Fibroblast of mammary gland (primary cell): ENCODE measurements at places on chromosomes 7 and 10.
A peak's percentile ranks its signal among the peaks of the same experiment; 100 is the strongest.

- peak; percentile 57 for DNase-seq
These were observed 61.8 kb downstream of the RASGEF1A start for GRCh38 chr10:43204943-43205671.

DNA sequence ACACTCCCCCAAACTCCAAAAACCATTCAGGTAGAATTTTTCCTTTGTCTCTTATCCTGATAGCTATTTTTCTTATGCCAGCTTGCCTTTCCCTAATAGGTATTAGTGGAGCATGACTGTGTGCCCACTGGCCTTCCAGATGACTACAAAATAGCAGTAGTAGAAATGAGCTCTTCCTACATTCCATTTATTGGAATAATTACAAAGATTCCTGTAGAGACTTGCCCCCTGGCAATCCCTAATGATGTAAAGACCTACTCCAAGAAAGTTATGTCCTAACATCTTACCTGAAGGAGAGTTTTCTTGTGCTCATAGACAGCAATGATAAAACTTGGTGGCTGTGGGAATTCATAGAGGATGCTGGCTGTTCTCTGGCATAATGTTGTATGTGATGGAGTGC, 501.8 kb downstream of the GATA3 start:
- no peak for DNase-seq

- peak; percentile 59 for DNase-seq
These were observed 918 bp downstream of the NET1 start for GRCh38 chr10:5413012-5413938.

- DNase-seq = no peak
These were observed 5.7 kb upstream of the GNAI1 start for GRCh38 chr7:80128918-80129317.

DNA sequence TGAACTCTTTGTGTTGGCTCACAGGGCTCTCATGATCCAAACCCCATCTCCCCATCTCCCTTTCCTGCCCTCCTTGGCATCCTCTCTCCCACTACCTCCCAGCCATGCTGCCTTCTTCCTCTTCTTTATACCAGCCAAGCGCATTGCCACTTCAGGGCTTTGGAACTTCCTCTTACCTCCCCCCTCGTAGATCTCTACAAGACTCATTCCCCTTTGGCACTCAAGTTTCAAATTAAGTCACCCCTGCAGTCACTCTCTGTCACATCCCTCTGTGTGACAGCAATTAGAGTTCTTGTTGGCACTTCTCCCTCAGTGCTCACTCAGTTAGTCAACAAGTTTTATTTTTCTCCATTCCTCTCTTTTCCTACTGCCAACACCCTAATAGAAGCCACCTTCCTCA, 20.8 kb upstream of the NRP1 start:
- DNase-seq = no peak

GRCh38 chr7:27159266-27160144, 3.0 kb upstream of the HOXA7 start:
- peak; percentile 15 for DNase-seq

GRCh38 chr7:28802450-28802849, 155.7 kb downstream of the TRIL start:
- DNase-seq = no peak

DNA sequence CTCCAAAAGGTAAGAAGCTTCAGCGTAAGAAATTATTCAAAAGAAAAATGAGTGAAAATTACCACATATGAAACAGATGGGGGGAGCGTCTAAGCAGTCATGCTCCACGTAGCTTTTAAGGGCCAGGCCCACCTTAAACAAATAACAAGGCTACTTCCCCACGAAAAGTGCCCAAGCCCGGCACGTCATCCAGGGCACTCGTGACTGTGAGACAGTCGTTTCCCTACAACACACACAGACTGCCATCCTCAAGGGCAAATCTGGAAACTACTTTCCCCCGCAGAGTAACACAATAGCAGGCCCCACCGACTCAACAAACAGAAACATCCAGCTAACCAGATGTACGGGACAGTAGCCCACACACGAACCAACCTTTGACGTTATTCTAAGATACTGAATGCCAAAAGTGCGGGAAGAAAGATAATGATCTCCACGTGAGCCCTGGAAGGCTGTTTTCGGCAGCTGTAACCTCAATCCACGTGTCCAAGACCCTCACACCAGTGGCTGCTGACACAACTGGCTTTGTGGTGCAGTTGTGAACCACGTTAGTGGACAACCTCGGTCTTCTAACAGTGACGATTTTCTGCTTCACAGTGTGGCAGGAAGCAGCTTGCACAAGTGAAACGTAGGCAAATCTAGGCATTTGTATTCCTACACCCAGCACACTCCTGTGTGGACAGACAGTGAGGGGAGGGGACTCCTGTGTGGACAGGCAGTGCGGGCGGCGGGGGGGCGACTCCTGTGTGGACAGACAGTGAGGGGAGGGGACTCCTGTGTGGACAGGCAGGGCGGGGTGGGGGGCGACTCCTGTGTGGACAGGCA, 251.7 kb downstream of the ZMYND11 start:
- DNase-seq = no peak

DNA sequence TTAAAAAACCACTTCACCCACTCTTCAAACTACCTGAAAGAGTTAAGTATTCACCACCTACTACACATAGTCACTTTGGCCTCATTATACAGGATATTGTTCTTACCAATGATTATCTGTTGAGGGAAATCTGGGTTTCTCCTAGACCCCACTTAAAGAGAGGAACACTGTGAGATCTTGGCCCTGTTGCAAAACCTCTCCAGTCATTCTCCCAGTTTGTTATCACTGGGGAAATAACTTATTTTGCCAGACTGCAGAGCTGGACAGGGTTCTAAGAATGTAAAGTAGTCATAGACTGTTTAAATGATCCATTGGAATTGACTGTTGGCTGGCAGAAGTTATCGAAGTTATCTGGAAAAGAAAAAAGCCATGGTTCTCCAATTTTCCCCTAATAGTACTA, 143.8 kb downstream of the HGF start:
- peak; percentile 91 for DNase-seq

- no peak for DNase-seq
These were observed 30.3 kb downstream of the ADCYAP1R1 start for GRCh38 chr7:31082447-31082846.

DNA sequence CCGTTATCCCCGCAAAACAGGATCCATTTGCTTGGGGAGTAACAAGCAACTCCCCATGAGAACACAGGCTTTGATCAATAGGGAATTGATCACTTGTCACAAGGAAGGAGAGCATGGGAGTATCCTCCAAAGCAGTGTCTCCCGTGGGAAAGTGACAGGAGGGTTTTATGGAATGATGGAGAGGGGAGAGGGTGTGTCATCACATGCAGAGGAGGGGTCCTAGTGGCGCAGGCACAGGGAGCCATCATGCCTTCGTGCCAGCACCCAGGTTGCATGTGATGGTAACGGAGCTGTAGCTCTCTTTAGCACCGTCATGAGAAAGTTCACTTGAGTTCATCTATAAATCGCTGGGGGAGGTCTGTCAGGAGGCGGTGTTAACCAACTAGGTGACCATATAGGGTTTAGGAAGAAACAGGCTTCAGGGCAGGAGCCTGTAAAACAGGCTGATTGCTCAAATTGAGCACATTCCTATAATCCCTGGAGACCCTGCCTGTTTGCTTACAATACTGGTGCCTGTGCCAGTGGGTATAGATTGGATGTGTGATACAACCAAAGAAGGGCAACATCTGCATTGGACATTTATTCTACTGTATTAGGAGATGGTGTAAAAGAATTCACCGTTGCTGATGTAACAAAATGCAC, 428.5 kb downstream of the GALNT17 start:
- no peak for DNase-seq

DNA sequence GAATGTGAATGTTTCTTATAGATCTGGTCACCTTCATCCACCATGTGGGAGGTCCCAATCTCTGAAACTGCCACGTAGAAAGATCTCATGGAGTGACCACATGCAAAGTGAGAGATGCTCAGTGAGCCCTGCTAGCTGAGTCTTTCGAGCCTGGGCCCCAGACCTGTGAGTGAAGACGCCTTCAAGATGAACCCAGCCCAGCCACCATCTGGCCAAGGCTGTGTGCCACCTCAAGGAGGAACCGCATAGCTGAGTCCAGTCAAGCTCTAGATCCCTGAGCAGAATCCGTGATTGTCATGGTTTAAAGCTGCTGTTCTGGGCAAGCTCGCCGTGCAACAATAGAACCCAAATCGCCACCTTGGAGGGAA, 20.2 kb upstream of the PPIF start:
- DNase-seq = no peak

DNA sequence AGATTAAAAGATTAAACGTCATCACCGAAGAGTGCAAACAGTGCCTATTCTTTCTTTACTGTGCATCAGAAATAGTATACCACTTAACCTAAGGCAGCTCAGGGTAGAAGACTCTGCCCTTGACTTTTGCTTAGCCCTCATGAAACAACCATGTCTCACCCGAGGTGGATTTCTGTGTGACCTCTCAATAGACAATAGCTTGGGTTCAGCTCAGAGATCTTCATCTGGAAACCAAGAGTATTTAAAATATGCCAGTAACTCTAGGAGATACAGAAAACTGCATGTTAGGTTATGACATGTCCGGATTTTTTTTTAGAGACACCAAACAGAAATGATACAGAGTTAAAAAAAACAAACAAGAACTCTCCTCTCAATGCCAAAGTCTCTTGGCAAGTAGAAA, 75.8 kb downstream of the JAZF1 start:
- DNase-seq = no peak

DNA sequence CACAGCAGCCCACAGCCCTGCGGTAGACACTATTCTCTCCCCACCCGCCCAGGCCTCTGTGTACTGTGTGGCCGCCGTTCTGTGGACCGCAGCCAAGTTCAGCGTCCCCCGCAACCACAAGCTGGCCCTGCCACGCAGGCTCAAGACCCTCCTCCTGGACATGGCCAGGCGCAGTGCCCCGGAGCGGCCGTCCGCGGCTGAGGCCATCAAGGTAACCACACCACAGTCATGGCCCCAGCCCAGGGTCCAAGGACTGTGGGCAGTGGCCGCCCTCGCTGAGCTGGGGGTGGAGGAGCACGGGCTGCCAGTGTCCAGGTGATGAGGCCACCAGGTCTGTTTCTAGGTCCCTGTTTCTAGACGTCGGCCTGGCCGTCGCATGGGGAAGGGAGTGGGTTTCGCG, 34.4 kb upstream of the UTF1 start:
- no peak for DNase-seq

- no peak for DNase-seq
These were observed 32.9 kb upstream of the WDR11 start for GRCh38 chr10:120818301-120818700.

GRCh38 chr7:27587429-27587828, 75.3 kb downstream of the HIBADH start:
- DNase-seq = no peak

- no peak for DNase-seq
These were observed 368.9 kb downstream of the RPS24 start for GRCh38 chr10:78402591-78402990.

- DNase-seq = no peak
These were observed 3.9 kb downstream of the RBM17 start for GRCh38 chr10:6092731-6093130.

GRCh38 chr7:23969443-23969842, 259.4 kb downstream of the STK31 start:
- DNase-seq = no peak

DNA sequence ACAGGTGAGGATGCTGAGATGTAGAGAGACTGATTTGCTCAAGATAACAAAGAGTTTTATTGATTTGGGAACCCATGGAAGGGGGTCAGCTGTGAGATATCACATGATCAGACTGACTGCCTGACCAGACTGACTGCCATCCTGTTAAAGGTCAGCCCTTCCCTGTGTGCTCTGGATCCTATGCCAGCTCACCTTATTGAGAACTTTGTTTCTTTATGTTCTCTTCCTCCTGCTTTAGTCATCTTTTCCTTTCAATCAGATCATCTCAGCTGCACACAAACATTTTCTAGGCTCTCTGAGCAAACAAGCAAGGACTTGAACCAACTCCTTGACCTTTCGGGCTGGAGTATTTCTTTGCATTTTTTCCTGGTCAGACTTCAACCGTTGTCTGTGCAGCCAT, 50.0 kb upstream of the MTPN start:
- no peak for DNase-seq

- DNase-seq = no peak
These were observed 700 bp downstream of the MTPN start for GRCh38 chr7:135976312-135977006.

GRCh38 chr10:116674901-116675423, 54.2 kb downstream of the PNLIPRP2 start:
- DNase-seq = no peak

- no peak for DNase-seq
These were observed 38.1 kb downstream of the CTTNBP2 start for GRCh38 chr7:117835016-117835664.

GRCh38 chr7:106111655-106112117, 426 bp downstream of the SYPL1 start:
- DNase-seq = peak; percentile 62

GRCh38 chr10:34081948-34082347, 733.1 kb downstream of the PARD3 start:
- no peak for DNase-seq

DNA sequence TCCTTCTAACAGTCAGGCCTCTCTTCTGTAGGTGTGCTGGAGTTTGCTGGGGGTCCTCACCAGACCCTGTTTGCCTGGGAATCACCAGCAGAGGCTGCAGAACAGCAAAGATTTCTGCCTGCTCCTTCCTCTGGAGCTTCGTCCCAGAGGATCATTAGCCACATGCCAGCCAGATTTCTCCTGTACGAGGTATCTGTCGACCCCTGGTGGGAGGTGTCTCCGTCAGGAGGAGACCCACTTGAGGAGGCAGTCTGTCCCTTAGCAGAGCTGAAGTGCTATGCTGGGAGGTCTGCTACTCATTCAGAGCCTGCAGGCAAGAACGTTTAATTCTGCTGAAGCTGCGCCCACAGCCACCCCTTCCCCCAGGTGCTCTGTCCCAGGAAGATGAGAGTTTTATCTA, 611.1 kb upstream of the COBL start:
- DNase-seq = no peak

DNA sequence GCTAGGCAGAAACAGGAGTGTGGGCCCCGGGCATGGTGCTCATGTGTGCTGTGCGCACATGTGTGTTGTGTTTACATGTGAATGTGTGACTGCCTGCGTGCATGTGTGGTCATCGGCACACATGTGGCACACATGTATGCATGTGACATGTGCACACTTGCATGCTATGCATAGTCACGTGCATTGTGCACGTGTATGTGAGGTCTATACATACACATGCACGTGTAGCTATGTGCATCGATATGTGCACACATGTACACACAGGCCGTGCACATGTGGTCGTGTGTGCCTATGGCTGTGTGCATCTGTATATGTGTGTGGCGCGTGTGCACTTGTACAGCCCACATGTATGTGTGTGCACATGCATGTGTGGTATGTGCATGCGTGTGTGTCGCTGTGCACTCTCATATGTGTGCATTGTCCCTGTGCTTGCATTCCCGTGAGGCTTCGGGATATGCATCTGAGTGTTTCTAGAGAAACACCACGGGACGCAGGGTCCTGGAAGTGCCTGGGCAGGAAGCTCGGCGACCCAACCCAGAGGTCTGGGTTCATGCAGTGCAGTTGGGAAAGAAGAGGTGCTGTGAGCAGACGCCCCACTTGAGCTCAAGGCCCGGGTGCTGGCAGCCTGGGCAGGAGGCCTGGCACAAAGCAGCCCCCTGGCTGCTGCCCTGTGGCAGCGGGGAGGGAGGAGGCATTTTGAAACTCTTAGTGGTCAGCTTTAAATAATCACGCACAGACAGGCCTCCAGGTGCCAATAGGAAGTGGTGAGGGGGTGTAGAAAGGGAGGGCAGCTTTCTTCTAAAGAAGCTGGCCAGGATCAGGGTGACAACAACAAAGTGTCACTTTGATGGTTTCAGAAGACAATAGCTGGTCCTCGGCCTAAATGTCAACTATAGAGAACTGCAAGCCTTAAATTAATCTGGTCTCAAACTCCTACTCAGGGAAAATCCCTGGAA, 410.0 kb upstream of the MGMT start:
- no peak for DNase-seq

- DNase-seq = no peak
These were observed 143.0 kb downstream of the PLXNA4 start for GRCh38 chr7:132433301-132433700.
